ENCODE measurements at places on chromosomes 7 and 10.
A peak's percentile ranks its signal among the peaks of the same experiment; 100 is the strongest.

DNA sequence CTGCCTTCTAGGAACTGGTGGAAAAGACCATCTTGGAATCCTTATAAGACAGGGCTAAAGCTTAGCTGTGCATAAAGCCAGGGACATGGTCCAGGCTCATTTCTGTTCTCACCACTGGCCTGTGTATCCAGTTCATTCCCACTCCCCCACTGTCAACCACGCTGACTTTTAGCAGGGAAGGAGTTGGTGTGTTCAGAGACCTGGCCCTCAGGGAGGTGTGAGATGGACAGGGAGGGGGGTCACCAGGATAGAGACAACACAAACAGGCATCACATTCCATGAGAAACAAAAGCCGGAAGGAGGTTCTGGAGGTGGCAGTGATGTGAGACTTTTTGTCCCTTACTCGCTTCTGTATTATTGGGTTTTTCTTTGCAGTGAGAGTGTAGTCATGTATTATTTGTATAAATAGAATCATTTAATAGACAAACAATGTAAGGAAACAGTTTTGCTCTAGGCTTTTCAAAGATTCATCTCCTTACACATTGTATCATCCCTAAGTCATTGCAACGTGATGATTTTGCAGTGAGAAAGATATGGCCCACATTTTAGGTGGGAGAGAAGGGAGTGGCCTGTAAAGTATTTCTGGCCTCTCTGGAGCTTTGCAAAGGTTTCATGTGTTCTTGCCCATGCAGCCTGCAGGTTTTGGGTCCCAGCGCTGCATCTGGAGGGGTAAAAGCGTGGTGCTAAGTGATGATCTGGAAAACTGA lies 52.0 kb downstream of the EEPD1 start:
- DNase-seq, result no peak

DNA sequence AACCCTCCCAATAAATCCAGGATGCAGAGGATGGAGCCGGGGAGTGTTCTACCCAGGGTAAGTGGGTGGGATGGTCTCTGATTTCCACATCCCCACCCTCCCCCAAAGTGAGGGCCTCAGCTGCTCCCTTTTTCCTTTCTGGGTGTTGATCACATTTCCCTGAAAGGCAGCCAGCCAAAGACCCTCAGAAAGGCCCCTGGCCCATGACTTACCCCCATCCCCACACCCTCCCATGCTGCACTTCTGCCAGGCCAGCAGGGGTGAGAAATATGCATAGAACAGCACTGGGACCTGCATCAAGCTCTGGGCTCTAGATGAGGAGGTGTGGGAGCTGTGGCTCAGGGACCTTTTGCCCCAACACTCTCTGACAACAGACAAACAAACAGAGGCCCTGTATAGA lies 927.3 kb upstream of the ZNF722 start:
- DNase-seq, result no peak

DNA sequence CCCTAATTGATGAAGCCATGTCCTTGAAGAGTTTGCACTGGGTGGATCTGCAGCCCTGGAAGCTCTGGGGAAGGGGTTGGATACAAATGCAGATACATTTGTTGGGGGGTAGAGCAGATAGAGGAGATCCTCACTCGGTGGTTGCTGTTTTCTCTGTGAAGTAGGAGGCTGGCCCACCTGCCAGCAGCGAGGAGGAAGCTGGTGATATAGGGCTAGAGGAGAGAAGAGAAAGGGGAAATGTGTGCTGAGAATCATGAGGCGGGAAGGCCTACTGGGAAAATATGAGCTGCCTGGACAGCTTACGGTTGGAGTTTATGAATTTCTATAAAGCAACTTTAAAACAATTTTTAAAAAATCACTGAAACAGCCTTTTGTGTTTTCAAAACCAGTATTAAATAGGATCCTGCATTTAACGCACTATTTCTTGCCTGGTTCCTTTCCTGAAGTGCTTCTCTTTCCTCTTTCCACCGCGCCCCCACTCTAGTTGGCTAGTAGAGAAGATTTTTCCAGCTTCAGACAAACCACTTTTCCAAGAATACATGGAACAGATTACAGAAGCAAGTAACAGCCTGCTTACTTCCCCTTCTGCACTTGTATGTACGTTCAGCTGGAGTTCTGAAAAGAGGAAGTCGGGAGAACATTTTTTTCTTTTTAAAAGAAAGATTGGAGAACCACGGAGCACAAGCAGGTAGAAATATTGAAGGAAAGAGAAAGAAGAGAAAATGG lies 100.6 kb upstream of the GLCCI1 start:
- DNase-seq, result no peak

GRCh38 chr7:137439829-137440825 lies 96.6 kb upstream of the PTN start:
- peak; percentile 60 for DNase-seq

DNA sequence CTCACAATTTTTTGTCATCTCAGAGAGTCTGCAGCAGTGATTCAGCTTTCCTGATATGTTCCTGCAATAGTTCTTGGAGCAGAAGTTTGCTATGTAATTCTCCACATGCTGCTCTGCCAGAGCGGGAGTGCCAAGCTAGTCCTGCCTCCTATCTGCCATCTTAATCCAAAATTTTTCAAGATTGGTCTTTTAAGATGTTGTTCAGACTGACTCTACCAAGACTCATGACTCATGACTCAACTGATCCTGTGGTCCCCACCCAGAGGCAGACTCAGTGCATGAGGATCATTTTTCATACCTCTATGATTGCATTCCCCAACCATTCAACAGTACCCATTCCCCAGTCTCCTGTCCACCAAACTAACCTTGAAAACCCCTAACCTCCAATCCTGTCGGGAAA lies 470.8 kb downstream of the INHBA start:
- no peak for DNase-seq

DNA sequence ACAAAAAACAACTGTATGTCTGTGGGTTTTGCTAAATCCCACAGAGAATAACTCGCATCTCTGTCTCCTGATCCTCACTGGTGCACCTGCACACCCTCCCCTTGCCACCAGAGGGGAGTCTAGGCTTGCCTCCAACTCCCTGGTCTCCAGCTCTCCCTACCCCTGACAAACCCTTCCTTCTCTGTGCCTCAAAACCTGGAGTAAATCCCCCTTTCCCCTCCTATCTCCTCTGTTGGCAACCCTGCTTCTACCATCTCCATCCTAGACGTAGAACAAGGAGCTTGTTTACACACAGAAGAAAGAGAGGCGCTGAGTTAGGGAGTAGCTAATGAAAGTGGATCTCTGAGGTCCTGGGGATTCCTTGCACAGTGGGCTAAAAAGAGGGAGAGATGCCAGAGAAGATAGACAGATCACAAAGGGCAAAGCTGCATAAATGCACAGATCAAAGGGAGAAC lies 6.0 kb downstream of the MBLAC1 start:
- peak; percentile 34 for DNase-seq

- DNase-seq, result no peak
Observed at GRCh38 chr10:60570896-60571295, 181.2 kb upstream of the ANK3 start.

DNA sequence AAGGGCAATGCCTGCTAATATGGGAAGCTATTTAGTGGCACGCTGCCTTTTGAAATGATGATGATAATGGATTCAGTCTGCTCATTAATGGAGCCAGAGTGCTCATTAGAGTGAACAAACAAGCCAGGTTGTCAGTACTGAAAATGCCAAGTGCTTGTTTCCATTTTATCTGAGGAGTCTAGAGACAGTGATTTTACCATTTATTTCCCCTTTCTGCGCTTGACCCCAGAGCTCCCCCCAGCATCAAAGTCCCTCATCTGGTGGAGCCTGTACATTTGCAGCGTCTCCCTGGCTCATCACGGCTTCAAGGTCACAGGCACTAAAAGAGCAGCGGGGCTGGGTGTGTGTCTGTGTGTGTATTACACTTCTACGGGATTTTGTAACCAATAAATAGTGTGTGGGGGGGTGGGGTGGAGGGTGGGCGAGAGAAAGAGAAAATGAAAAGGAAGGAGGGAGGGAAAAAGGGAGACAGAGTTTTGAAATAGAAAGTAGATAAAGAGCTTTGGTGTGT lies 553.8 kb downstream of the TFEC start:
- DNase-seq, result no peak

Measured in fibroblast of skin of left quadriceps (primary cell).